ENCODE measurements at places on chromosomes 5 and 9.
A peak's percentile ranks its signal among the peaks of the same experiment; 100 is the strongest.

GRCh38 chr9:137147793-137148160 lies 8.8 kb downstream of the GRIN1 start:
- no peak for DNase-seq

GRCh38 chr5:73291873-73292272 lies 118.9 kb downstream of the TMEM174 start:
- no peak for DNase-seq

- DNase-seq, result no peak
Measured at GRCh38 chr5:84197538-84197937, 187.1 kb downstream of the EDIL3 start.

DNA sequence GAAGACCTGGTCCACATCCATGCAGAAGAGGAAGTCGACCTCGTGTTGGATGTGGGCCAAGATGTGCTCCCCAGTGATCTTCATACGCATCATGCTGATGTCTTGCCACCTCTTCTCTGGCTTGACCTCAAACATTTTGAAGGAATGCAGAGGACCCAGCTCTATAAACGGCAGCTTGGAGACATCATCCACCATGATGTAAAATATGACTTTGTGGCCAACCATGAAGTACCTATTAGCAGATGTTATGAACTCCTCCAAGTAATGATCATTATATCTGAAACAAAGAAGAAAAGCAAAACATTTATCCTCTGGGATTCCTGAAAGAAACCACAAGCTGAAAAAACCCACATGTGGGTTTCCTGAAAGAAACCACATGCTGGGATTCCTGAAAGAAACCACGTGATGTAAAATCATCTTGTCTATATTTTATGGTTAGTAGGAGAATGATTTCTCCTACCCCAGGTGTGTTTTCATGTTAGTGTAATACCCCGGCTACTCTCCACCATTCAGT lies 52.3 kb downstream of the GGTA1 start:
- DNase-seq, result peak; percentile 70

- DNase-seq, result peak; percentile 64
Measured at GRCh38 chr5:74638970-74639806, 1.3 kb downstream of the ENC1 start.

- no peak for DNase-seq
Measured at GRCh38 chr9:7976856-7977255, 177.3 kb upstream of the DMAC1 start.

- DNase-seq, result no peak
Measured at GRCh38 chr9:126338945-126339344, 12.3 kb downstream of the MVB12B start.

DNA sequence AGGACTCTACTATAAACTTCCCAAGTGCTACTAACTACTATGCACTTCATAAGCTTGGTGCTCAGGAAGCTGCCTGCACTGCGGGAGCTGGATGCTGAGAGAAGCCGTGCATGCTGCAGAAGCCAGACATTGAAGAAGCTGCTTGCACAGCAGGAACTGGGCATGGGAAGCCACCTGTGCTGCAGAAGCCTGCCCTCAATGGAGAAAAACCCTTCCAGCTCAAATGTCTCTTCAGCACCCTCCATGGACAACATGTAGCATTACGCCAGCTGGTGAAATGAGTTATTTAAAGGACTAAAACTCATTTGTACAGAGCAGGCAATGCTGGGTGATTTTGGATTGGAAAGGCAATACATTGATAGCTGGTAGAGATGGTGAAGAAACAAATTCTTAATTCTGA lies 247.2 kb downstream of the KIF4B start:
- DNase-seq, result no peak

GRCh38 chr9:83198371-83198770 lies 135.4 kb upstream of the RASEF start:
- DNase-seq, result no peak

DNA sequence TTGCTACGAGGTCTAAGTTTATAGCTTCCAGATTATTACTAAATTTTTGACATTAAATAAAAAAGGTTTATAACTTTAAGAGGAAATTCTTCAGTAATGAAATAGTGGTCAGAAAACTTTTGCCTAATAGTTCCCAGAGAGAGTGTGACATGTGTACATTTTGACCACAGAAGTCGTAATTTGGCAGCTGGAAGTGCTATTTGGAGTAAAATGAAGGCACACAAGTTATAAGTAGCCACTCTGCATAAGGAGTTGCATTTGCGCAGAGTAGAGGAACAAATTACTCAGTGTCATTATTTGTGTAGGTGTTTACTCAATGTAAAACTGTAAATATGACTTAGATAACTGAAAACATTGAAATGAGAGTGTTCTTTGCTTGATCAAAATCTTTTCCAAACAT lies 408.4 kb downstream of the CCDC171 start:
- no peak for DNase-seq

- no peak for DNase-seq
Measured at GRCh38 chr9:117839862-117840261, 135.7 kb downstream of the TLR4 start.

Measured in fibroblast of the aortic adventitia (primary cell).